ENCODE measurements at places on chromosomes 12 and 14.

DNA sequence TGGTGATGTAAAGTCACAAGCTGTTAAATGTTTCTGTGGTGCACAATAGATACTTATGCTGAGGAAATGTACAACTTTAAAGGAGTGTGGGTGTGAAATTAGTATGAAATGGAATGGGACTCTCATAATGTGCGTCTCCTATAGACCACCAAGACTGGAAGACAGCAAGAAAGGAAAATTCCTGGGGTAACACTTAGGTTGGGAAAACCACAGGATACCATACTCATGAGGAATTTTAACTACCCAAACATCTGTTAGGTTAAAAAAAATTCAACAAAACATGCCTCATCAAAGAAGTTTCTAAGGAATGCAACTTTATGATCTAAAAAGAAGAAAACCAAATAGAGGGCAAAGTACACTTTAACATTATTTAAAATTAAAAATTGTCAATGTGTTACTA lies 113.7 kb upstream of the MYF6 start:
- no peak for DNase-seq

DNA sequence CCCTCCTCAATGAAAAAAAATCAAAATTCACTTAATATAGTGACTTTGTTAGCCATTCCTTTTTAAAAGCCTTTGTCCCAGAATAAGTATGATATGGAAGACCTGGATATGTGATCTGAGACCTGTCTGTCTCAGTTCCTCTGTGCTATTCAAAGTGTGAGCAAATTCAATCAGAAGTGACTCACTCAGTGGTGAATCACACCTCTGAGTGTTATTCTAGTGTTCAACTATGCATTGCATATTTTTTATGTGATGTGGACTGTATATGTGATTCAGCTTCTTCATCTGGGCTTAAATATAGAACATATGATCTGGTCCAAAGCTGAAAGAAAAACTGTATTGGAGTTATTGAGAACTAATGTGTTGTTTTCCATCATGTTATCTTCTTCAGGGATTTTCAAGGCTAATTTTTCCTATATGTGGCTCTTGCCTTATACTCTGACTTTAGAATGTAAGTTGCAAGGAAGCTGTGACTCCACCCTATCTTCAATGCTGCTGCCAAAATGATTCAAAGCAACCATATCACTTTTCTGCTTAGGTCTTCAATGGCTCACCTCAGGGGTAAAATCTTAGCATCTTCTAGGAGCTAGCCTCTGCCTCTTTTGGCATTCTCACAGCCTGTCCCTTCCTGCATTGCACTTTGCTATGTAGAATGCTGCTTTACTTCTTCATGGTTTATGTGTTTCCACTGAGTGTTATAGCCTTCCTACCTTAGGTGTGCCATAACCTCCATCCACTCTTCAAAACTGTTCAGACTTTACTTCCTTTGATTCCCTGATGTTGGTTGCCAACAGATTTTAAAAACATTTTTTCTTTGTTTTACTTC lies 169.8 kb downstream of the OTOGL start:
- peak; percentile 45 for DNase-seq

DNA sequence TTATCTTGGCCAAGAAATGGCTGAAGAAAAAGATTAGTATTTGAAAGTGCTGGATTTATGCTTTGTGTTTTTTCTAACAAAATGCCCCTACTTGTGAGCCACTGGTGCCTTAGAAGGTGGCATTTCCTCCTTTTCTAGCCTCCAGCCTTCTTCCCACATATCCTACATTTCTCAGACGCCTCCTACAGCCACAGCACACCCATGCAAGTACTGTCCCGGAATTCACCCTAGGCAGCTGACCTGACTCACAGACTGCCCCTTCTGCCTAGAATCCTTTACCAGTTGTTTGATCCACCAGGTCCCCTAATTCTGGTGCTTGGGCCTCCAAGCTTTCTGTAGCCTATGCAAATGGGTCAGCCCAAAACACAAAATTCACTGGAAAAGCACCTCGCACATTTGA lies 166.0 kb downstream of the FOXN3 start:
- DNase-seq = no peak

GRCh38 chr12:109927622-109928021 lies 27.5 kb downstream of the TCHP start:
- DNase-seq = no peak

DNA sequence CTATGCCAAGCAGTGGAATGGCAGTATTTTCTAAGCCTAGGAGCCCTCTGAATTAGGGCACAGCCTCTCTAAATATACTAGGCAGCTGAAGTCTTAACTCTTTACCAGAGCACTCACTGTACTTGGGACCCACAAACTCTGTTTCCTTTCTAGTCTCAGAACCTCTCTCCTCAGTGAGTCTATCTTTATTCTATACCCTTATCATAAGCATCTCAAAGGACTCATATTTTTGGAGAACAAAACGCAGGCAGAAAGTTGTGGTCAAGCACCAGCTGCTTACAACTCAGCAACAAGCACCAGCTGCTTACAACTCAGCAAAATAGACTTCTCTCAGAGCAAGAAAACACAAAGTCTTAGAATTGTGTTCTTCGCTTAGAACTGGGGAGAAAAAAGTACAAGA lies 993 bp downstream of the CCDC196 start:
- no peak for DNase-seq

DNA sequence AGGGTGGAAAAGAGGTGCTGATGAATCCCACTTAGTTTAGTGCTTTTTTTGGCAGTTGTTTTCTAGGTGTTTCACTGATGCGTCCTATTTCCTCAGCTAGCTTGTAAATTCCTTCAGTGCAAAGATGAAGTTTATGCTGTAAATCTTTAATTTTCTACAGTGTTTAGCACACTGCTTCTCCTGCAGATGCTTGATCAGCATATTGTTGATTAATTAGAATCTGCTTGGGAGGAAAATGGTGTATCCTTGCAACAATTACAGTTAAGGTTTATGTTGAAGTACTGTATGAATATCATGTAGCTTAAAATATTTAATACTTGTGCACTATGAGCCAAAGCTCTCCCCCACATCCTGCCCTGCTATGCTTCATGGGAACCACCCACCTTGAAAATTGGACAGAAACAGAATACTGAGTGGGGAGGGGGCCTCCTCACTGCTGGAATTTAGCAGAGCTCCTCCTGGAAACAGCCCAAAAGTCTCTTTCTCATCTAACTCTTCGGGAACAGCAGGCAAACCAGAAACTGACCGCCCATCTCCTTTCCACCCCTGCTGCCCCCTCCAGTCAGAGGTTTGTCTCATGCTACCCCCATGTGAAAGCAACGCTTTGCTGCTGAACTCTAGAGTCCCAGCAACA lies 20.3 kb upstream of the DHRS4 start:
- DNase-seq = no peak

DNA sequence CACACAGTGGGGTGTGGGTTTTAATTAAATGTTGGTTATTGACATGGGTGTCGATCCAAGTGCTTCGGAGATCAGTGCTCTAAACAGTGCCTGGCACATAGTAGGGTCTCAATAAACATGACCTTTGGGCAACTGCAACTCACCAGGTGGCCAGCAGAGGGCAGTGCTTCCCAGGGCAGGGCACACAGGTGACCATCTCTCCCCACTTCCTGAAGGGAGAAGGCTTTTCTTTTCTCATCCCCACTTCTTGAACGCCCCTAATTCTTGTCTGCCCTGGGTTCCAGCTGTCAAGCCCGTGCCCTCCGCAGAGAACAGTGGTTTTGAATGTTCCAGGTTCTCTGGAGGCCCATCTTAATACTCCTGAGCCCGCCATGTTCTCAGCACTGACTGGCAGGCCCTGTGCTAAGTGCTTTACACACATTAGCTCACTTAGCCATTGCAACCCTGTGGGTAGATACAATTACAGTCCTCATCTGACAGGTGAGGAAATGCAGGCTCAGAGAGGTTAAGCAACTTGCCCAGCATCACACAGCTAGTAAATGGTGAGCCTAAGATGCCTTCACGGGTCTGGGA lies 16.3 kb downstream of the RAPGEF3 start:
- DNase-seq = no peak

- no peak for DNase-seq
These were observed 50.9 kb downstream of the IGF1 start for GRCh38 chr12:102429211-102430154.

DNA sequence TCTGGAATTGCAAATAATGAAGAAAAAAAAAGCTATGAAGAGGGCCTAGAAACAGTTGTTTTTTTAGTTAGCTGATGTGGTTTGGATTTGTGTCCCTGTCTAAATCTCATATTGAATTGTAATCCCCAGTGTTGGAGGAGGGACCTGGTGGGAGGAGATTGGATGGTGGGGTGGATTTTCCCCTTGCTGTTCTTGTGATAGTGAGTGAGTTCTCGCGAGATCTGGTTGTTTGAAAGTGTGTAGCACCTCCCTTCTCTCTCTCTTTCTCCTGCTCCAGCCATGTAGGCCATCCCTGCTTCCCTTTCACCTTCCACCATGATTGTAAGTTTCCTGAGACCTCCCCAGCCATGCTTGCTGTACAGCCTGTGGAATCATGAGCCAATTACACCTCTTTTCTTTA lies 126.1 kb downstream of the ASCL4 start:
- DNase-seq = no peak

GRCh38 chr12:1350055-1350933 lies 244.1 kb downstream of the FBXL14 start:
- DNase-seq = peak; percentile 89

DNA sequence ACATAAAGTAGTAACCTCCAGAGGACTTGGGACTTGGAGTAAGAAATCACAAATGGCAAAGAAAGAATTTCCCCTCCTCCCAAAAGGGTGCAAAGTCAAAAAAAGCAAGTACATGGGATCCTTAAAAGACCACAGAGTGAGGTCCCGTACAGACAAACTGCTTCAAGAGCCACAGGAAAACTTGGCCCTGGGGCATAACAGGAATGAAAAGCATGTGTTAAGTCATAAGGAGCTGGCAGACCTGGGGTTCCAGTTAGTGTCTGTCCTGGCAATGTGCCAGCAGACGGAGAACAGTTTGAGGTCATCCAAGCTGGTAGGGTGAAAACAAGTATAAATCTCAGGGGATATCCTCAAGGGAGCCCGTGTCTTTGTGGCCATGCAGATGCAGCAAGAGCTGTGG lies 73.2 kb downstream of the HSD17B6 start:
- DNase-seq = no peak

GRCh38 chr12:57237596-57237931 lies 8.1 kb downstream of the SHMT2 start:
- DNase-seq = no peak

GRCh38 chr14:70692210-70692609 lies 50.5 kb downstream of the TTC9 start:
- DNase-seq = no peak

DNA sequence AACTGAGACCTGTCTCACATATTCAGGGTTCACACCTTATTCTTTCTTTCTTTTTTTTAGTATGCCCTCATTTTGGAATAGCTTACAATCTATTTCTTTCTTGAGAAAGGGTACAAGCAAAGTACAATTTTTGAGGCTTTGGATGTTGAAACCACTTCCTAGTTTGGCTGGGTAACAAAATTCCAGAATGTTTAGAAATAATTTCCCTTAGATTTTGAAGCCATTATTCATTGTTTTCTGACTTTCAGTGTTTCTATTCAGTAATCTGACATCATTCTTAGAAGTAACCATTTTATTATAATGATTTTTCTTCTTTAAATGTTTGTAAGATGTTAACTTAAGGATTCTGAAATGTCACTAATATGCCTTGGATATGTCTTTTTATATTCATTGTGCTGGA lies 28.2 kb downstream of the ST8SIA1 start:
- no peak for DNase-seq

DNA sequence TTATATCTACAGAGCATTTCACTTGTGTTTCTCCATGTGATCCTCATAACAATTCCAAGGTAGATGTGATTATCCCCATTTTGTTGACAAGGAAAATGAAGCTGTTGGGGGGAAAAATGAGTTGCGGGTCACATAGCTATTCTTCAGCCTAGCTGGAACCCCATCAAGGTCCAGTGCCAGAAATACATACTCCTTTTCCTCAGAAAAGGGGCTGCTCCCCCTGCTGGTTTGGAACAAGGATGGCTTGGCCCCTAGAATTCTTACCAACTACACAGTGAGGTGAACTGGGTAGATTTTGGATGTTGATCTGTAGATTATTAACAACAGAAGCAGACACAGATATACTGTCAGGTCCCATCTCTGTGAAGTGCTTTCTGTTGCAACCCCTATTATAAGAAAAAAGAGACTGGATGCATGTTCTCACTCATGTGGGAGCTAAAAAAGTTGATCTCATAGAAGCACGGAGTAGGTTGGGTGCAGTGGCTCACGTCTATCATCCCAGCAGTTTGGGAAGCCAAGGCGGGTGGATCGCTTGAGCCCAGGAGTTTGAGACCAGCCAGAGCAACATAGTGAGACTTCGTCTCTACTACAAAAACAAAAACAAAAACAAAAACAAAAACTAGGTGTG lies 8.9 kb downstream of the IKZF4 start:
- no peak for DNase-seq

- DNase-seq = no peak
These were observed 597.3 kb downstream of the NRXN3 start for GRCh38 chr14:78767436-78767835.

DNA sequence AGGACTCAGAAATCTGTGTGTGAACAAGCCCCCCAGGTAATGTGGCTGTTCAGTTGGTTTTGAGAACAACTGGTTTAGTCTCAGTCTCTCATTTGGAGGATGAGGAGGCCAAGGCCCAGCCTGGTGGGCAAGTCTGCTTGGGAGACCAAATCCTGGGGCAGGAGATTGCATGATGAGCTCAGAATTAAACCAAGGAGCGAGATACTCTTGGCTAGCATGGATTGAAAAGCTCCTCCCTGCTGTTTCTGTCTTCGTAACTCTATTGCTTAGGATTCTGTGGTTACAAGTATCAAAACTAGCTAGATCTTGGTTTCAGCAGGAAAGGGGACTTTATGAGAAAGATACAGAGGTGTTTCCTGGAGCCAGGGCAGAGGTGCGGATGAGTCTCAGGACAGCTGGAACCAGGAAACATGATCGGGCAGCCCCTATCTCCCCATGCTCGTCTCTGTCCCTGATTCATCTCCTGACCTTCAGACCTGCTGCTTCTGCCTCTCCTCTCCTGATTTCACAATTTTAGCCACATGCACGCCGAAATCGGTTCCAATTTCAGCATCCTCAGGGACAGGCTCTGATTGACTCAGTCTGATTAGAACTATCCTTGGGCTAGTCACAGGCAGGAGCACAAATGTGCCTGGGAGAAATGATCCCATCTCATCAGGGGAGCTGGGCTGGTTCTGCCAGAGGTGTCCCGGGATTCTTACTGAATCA lies 40.2 kb upstream of the RIN3 start:
- no peak for DNase-seq

DNA sequence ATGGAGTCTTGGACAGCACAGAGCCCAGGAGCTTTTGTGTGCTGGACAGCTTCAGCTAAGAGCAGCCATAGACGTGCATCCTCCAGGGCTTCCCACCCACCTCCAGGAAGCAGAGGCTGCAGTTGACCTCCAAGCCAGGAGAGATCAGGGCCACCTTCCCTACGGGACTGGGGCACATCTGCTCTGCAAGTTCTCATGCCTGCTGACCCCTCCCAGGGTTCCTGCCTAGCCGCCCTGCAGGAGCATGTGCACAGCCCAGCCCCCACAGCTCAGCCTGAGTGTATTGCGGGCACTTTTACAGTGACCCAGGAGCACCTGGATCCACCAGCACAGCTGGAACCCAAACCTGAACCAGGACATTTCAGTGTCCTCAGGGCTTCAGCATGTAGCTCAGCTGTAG lies 915.2 kb downstream of the RPS29 start:
- no peak for DNase-seq

GRCh38 chr12:125105600-125105999 lies 40.4 kb downstream of the AACS start:
- DNase-seq = no peak

- no peak for DNase-seq
These were observed 94.0 kb downstream of the TSPAN9 start for GRCh38 chr12:3171195-3171591.

GRCh38 chr12:31218203-31219025 lies 107.5 kb downstream of the SINHCAF start:
- no peak for DNase-seq

- DNase-seq = no peak
These were observed 97.6 kb downstream of the GARIN6 start for GRCh38 chr12:99745121-99745520.
